Activated CD8-positive, alpha-beta T cell treated with anti-CD3 and anti-CD28 coated beads for 36 hours (primary cell): ENCODE measurements at places on chromosomes 5 and 9. TPM values are rescaled to one million over a fixed set of nuclear protein-coding genes. Genes with fewer than 3 reads are reported as not detected.

GRCh38 chr5:57441557-57441956 lies 41.1 kb downstream of the ACTBL2 start:
- H3K4me1 ChIP-seq: no peaks in the 10 kb centered on the region
- H3K4me3 ChIP-seq: no peak overlapping the region
- no peaks in the 10 kb centered on the region for H3K27me3 ChIP-seq
- H3K36me3 ChIP-seq: no peaks in the 10 kb centered on the region
- no peak for DNase-seq
- no peak overlapping the region for H3K27ac ChIP-seq

DNA sequence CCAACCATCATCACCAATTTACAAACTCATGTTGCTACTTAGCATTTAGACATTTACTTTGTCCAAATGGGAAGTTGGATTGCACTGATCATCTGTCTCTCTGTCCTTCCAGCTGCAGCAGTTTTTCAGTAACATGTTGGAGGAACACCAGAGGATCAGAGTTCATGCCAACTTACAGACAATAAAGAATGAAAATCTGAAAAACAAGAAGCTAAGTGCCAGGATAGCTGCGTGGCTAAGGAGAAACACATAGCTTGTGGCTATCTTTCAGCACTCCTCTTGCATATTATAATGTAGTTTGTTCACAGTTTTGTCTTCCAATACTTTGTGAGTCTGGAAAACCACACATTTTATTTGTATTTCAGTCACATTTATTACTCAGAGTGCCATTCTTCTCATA lies 6.4 kb upstream of the ARL14EPL start:
- H3K36me3 ChIP-seq: no peaks in the 10 kb centered on the region
- H3K4me3 ChIP-seq: no peak overlapping the region
- no peak for DNase-seq
- H3K4me1 ChIP-seq: no peaks in the 10 kb centered on the region
- H3K27me3 ChIP-seq: peaks cover 11% of the 10 kb centered on the region

DNA sequence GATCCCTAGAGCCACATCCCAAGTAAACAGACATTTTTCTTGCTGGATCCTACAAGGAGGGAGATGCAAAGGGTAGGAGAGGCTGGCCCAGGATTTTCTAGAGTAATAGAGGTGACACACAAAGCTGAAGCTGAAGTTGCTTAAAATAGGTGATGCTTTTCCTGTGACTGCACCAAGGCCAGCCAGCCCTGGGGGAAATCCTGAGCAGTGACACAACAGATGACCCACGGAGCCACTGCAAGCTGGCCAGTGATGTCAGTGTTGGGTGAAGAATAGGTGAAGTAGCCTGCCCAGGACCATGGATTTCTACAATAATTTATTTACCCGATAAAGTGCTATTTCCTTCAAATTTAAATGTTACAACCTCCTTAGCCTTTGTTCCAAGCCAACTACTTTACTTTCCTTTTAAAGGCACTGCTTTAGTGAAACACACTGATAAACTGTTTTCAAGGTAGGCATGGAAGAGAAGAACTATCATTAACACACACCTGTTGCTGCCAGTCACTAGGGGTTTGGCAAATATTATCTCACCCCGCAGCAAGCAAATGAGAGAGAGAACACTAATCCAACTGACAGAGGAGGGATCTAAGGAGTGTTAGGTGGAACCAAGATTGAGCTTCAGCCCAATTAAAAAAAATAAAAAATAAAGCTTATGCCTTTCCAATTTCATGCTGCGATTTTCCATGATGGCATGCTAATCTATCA lies 123.5 kb downstream of the CTNND2 start:
- no peaks in the 10 kb centered on the region for H3K36me3 ChIP-seq
- H3K27ac ChIP-seq: no peak overlapping the region
- H3K4me1 ChIP-seq: no peaks in the 10 kb centered on the region
- no peaks in the 10 kb centered on the region for H3K27me3 ChIP-seq

GRCh38 chr5:150485693-150486401 lies 22.1 kb upstream of the NDST1 start:
- DNase-seq: peak; percentile 23
- H3K4me1 ChIP-seq: peaks cover 7% of the 10 kb centered on the region
- H3K27ac ChIP-seq: no peak overlapping the region
- peak overlapping the region; percentile 42 for H3K4me3 ChIP-seq
- H3K36me3 ChIP-seq: no peaks in the 10 kb centered on the region

- no peaks in the 10 kb centered on the region for H3K36me3 ChIP-seq
- H3K4me1 ChIP-seq: no peaks in the 10 kb centered on the region
- H3K4me3 ChIP-seq: no peak overlapping the region
- H3K27ac ChIP-seq: no peak overlapping the region
- DNase-seq: no peak
Measured at GRCh38 chr9:108813951-108814601, 41.7 kb downstream of the ACTL7B start.

- no peaks in the 10 kb centered on the region for H3K27me3 ChIP-seq
- no peak overlapping the region for H3K4me3 ChIP-seq
- H3K36me3 ChIP-seq: no peaks in the 10 kb centered on the region
- peak; percentile 34 for DNase-seq
- H3K27ac ChIP-seq: no peak overlapping the region
Measured at GRCh38 chr5:157511651-157512644, 51.9 kb downstream of the NIPAL4 start.

Gene PAIP2
- 113 TPM for total RNA-seq

Gene HACD4
- 4.0 TPM for total RNA-seq
